ENCODE measurements at places on chromosomes 11 and 22.

- no peak for DNase-seq
These were observed 23.3 kb upstream of the GAL start for GRCh38 chr11:68661014-68661413.

- DNase-seq = no peak
These were observed 540.9 kb downstream of the TBC1D22A start for GRCh38 chr22:47303161-47303890.

DNA sequence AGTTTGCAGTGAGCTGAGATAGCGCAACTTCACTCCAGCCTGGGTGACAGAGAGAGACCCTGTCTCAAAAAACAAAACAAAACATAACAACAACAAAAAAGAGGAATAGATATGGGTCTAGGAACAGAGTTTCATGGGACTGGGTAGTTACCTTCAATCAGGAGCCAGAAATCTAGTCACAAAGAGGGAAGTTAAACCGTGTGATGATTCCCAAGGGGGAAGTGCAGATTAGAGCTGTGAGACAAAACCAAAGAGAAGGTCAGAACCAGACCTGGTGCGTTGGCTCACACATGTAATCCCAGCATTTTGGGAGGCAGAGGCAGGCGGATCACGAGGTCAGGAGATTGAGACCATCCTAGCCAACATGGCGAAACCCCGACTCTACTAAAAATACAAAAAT, 42.1 kb upstream of the LARGE1 start:
- peak; percentile 5 for DNase-seq

DNA sequence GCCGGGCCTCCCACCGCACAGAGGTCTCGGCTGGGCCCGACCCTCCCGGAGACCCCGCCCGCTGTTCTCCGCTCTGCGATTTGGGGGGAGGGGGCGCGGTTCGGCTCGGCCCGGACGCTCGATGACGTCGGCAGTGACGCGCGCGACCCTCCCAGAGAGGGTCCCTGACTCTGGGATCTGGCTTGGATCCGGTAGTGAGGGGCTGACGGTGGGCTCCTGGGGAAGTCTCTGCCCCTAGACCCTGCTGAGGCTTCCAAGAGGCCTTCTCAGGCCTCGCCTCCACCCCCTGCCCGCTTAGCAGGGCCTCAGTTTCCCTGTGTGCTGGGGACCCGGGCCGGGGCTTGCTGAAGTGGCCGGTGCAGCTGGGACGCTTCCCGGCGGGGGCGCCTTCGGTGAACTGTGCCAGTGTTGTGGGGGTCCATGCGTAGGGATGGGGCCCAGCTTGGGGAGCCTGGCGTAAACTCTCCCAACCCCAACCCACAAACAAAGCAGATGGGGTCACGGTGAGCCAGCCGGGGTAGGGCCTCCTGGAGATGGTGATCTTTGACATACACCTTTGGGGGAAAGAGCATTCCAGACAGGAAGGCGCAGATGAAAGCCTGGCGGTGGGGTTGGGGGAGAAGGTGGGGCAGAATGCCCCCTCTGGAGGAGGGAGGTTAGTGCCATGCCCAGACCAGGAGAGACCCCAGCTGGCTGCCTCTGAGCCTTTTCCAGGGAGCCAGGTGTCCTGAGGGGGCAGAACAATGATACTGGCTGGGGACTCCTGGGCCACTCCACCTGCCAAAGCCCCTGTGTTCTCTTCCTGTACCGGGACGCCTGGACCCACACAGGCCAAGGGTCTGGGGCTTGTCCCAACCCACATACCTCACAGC, 1.0 kb downstream of the B4GALNT4 start:
- DNase-seq = no peak

GRCh38 chr11:16002942-16003341, 353.4 kb downstream of the SOX6 start:
- DNase-seq = no peak

GRCh38 chr11:15097411-15097810, 17.3 kb upstream of the INSC start:
- DNase-seq = no peak

DNA sequence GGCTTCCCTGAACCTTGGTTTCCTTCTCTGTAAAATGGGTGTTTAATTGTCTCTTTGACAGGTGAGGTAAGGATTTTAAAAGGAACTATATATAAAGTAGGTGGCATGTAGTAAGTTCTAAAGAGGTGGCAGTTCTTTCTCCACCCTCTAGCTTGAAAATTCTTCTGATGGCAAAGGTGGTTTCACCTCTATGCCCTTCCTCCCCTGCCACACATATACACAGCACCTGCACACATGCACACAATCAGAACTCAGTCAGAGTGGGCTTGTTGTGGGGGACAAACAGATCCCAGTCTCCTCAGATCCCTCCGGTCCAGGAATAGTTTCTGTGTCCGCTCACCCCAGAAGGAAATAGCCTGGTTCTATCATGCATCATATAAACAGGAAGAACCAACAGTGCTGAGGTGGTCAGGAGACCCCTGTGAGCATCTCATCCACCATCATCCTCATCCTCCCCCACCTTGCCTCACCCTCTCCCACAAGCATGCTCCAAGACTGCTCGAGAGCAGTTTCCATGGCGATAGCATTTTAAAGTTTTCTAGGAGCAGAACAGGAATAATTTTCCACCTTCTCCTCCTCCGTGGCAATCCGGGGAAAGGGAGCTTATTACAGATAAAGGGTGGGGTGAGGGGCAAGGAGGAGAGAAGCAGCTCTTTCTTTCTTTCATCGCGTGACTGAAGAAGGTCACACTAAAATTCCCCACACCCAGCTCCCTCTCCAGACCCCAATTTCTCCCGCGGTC, 123.6 kb downstream of the CHST1 start:
- DNase-seq = no peak

DNA sequence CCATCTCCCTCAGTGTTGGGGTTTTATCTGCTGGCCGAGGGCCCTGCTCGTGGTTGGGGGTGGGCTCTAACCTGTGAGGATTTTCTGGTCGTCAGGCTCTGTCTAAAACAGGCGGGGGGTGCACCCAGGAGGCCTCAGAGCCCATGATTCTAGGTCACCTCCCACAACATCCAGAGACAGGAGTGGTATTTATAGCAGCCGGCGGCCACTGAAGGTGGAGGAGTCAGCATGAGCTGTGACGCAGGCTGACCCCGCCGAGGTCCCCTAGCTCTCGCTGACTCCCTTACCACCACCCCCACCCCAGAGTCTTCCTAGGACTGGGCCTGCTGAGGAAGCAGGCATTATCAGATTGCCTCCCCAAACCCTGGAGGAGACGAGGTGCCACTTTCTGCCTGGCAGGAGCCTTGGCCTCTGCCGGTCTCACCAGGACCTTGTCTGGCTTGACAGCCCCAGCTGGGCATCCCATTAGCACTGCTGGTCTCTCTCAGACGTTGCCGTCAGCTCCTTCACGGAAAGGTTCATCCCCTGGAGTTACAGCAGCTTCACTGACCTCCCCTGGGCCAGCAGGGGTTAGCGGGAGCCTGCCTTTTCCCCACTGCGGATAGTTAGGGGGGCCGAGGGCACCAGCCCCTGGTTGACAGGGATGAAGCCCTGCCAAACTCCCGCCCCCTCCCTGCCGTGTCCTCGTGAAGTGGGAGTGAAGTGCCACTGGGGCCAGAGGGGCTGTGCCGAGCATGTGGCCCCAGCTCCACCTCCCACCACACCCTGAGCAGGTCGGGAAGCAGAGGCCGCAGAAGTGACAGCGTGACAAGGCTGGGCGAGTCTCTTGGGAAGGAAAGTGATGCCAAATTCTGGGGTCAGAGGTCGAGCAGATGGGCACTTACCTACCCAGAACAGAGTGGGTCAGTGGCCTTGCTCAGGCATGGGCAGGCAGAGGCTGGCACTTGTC, 26.5 kb downstream of the DAGLA start:
- no peak for DNase-seq

GRCh38 chr11:126061707-126062678, 673 bp downstream of the CDON start:
- DNase-seq = peak; percentile 1

GRCh38 chr22:48577691-48578090, 1250.0 kb downstream of the BRD1 start:
- no peak for DNase-seq

Data from naive B cell (primary cell).